Smooth muscle cell of the pulmonary artery (primary cell): ENCODE measurements at places on chromosomes 3 and 15. TPM values are rescaled to one million over a fixed set of nuclear protein-coding genes. Genes with fewer than 3 reads are reported as not detected.

SEMA3G gene
- total RNA-seq, result 0.03 and 0.13 TPM in 2 replicates

CSK gene
- total RNA-seq, result 37.6 and 55.2 TPM in 2 replicates

CSTA gene
- total RNA-seq, result 1.2 TPM in 1 of 2 replicates, not detected in the other

GREM1 gene
- 166 and 792 TPM in 2 replicates for total RNA-seq

TRPM1 gene
- total RNA-seq, result not detected in 2 replicates

VPS18 gene
- 41.6 and 49.0 TPM in 2 replicates for total RNA-seq

OXSR1 gene
- total RNA-seq, result 40.7 and 51.3 TPM in 2 replicates

DPH3 gene
- 23.1 and 23.7 TPM in 2 replicates for total RNA-seq

PLSCR2 gene
- total RNA-seq, result 0.26 TPM in 1 of 2 replicates, not detected in the other

SAMD7 gene
- total RNA-seq, result not detected in 2 replicates

CEP97 gene
- 10.8 and 12.3 TPM in 2 replicates for total RNA-seq

VIPR1 gene
- 2.2 and 8.3 TPM in 2 replicates for total RNA-seq

HIGD2B gene
- total RNA-seq, result 0.10 TPM in 1 of 2 replicates, not detected in the other

CA12 gene
- total RNA-seq, result 215 and 359 TPM in 2 replicates

XCR1 gene
- total RNA-seq, result not detected in 2 replicates

CPNE9 gene
- total RNA-seq, result not detected in 2 replicates

GHSR gene
- total RNA-seq, result not detected in 2 replicates

PRR20G gene
- total RNA-seq, result not detected in 2 replicates

MAP3K13 gene
- 15.5 and 17.1 TPM in 2 replicates for total RNA-seq

SPINK8 gene
- not detected in 2 replicates for total RNA-seq

DALRD3 gene
- 46.7 and 47.7 TPM in 2 replicates for total RNA-seq

APBA2 gene
- total RNA-seq, result 15.6 and 23.3 TPM in 2 replicates

CD200R1L gene
- total RNA-seq, result not detected in 2 replicates

NBEAL2 gene
- 3.3 and 8.0 TPM in 2 replicates for total RNA-seq

CCR3 gene
- not detected in 2 replicates for total RNA-seq

CASR gene
- total RNA-seq, result not detected in 2 replicates

ANKUB1 gene
- total RNA-seq, result not detected in 2 replicates

NAALADL2 gene
- 13.9 and 18.4 TPM in 2 replicates for total RNA-seq

RYR3 gene
- 0.07 TPM in 1 of 2 replicates, not detected in the other for total RNA-seq

TMF1 gene
- 43.3 and 53.4 TPM in 2 replicates for total RNA-seq
